ENCODE measurements at places on chromosomes 3 and 15.

- DNase-seq, result no peak
These were observed 53.1 kb upstream of the XCR1 start for GRCh38 chr3:46080124-46080968.

DNA sequence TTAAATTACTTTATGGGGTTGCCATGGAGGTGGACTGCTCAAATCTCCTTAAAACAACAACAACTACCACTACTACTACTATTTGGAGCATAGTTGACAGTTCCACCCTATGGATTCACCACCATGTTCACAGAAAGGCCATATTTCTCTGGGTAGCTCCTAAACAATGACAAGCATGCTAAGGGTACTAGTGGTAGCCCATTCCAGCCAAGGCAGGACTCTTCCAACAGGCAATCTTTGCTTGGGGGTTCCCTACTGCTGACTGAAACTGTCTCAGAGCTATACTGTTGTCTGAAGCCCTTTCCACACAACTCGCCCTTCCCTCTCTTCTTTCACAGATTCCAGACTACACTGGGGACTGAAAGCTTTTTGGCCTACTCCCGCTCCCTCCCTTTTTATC lies 68.9 kb downstream of the CYP19A1 start:
- DNase-seq, result no peak

DNA sequence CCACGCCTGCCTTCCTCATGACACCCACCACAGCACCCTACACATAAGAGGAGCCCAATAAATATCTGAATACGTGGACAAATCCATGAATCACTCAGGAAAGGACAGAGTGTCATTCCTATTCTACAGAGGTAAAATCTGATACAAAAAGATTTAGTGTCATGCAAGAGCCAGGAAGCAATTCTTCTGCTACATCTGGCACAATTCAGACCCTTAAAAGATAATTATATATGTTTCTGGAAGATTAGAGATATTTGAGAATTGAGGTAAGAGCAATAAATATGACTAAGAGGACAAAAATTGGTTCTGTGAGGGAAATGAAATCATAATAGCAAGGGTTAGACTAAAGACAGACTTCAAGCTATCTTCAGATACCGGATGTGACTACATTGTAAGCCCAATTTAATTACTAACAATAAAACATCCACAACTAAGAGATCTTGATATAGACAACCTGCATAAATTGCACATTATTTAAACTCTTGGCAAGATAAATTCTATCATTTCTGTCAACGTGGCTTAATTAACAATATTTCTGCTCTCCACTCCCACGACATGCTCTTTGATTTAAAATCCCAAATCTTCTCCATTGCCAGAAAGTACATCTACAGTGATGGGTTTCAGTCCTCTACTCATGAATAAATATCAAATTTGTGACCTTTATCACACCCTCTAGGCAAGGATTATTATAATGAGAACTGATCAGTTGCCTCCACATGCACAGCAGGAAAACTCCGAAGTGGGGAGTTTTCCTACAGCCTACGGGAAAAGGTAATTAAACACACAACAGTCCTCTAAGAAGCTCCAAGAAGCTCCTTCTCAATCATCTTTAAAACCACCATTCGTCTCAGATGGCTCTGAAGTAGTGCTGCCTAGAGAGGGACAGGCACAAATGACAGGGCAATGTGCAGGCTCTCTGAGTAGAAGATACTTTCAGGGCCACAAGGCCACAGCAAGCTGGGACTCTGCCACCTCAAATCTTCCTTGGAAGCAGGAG lies 32.6 kb downstream of the MB21D2 start:
- DNase-seq, result no peak

DNA sequence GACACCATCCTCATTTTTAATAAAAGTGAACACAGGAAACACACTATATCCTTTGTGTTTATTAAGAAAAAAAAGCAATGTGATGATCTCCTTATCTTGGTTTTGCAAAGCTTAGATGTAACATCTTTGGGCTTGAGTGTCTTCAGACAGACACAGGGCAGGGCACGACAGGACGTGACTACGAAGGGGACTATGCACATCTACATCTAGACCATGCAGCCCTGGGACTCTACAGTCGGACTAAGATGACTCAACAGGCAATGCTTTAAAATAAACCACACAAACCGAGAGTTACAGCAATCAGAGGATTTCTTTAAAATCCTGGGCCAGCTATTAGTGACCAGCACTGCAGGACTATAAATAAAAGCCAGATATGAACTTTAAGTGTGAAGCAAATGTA lies 22.8 kb upstream of the TM2D3 start:
- DNase-seq, result no peak

- peak; percentile 65 for DNase-seq
These were observed 44.5 kb downstream of the POC1A start for GRCh38 chr3:52109611-52110301.

GRCh38 chr3:191958980-191959671 lies 498.2 kb downstream of the PYDC2 start:
- no peak for DNase-seq

DNA sequence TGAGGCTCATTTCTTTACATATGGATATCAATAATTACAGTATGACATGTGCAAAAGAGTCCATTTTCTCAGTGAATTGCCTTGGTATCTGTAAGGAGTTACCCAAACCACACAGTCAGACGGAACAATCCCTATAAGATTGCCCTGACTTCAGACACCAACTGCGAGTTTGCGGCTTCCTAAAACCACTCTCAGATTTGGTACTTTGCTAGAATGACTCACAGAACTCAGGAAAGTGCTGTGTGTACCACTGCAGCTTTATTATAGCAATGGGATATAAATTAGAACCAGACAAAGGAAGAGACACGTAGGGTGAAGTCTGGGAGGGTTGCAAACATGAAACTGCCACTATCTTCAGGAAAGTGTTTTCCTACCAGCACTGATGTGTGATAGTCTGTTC lies 45.8 kb upstream of the ATP13A3 start:
- DNase-seq, result no peak

DNA sequence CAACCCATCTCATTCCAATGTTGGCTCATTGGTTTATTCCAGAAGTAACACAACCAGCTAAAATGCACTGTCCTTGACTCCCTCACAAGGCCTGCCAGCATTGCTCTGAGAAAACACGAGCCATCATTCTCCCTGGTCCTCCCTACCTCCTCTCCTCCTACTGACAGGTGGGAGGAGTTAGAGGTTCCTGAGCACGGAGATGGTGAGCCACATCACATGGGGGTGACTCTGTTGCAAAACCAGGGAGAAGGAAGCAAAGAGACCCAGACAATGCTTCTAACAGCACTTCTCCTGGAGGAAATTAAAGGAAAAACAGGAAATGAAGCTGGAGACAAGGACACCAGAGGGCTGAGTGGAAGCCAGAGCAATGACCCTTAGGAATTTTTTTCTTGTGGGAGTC lies 667.4 kb downstream of the NTRK3 start:
- DNase-seq, result no peak

DNA sequence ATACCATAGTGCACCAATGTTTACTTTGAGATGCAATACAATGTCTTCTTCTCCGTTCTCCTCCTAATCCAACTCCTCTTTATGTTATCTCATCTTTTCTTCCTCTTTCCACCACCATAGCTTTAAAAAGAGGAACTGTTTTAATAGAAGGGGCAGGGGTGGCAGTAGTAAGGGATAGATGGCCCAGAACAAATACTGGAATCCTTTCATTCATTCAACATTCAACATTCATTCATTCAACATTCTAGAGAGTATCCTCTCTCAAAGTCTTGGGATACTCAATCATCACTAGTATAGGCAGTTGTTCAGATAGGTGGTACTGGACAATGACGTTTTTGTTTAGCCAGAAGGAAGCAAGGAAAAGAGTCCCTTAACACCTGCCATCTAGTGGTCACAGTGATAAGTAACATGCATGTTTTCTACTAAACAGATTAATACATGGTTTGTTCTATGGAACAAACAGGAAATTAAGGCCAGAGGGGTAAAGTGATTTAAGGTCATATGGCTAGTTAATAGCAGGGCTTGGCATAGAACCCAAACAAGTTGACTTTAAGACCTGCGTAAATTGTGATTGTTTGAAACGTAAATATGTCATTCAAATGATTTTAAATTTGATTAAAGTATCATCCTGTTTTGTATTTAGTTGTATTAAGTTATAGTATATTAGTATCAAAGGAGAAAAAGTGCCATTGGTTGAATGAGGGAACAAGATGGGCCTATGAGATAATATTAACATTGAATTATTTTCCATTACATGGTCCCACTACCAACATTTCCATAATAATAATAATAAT lies 26.9 kb upstream of the EHHADH start:
- DNase-seq, result no peak

DNA sequence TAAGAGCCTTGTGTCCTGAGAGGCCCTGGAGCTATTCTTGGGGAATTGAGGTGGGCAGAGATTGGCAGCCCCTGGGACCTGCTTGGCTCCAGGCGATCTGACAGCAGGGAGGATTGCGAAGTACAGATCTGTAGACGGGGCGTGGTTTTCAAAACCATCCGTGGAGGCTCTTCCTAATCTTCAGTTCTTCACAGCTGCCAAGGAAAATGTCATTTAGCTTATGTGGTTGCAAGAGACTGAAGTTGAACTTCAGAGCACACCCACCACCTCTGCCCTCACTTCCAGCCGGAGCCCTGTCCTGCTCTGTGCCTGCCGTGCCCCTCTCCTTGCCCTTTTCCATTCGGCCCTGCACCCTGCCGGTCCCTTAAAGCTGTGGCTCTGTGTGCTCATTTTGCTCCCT lies 12.9 kb downstream of the NISCH start:
- DNase-seq, result peak; percentile 88

DNA sequence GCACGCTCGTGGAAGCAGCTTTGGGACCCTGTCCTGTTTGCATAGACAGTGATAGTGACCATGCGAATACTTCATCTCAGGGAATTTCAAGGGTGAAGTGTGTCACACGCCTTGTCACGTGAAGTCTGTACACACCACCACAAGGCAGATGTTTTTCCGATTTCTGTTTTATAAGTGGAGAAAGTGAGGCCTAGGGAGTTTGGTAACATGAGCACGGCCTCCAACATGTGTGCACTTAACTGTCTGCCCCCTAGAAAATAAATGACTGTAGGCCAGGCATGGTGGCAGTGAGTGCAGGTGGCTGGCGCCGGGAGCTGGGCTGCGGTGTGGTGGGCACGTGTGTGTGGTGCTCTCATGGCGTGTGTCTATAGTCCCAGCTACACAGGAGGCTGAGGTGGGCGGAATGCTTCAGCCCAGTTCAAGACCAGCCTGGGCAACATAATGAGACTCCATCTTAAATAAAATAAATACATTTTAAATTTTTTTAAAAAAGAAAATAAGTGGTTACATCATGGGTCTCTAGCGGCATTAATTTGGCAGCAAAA lies 42.0 kb downstream of the WHAMM start:
- no peak for DNase-seq

DNA sequence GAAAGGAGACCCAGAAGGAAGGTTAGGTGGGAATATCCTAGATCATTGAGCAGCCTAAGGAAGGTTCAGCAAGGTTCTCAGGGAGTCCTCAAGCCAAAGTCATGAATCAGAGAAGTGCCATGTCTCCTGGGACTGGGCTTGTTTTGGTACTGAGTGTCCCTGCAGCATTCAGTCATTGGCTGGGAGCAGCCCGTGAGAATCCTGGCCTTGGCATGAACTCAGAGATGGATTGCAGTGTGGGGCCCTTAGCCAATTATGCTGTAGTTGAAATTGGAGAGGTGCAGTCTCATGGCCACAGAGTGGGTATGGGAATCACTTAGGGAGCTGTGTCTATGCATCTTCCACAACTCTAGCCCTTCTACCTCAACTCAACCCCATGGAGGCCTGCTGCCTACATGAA lies 17.0 kb upstream of the PPM1L start:
- DNase-seq, result peak; percentile 21

GRCh38 chr15:37907136-37907535 lies 27.3 kb upstream of the TMCO5A start:
- no peak for DNase-seq

DNA sequence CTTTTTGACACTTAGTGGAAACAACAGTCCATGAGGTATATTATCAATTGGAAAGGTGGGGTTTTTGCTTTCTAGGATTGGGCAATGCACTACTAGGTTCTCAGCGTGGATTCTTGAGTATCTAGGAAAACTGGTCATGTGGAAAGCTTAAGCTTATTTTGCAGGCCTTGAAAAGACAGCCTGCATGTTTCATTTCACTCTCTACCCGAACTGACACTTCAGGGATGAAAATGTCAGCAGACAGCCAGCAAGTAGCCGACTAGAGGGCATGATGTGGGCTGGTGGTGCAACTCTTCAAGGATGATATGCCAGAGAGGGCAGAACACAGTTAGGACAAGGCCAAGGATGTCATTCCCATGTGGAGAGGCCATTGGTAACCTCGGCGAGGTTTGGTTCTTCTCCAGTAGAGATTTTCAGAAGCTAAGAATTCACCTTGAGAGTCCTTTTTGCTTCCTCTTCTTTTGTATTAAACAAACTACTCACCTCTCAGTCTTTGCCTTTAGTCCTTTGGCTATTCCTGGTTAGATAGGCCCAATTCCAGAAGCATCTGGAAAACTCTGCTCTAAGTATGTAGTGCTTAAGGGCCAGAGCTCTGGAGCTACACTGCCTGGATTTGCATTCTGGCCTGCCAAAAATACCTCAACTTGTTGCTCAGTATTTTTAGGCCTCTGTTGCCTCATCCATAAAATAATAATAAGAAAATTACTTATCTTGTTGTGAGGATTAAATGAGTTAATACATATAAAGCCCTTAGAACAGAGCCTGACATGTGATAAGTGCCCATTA lies 17.9 kb downstream of the LPP start:
- DNase-seq, result peak; percentile 35

DNA sequence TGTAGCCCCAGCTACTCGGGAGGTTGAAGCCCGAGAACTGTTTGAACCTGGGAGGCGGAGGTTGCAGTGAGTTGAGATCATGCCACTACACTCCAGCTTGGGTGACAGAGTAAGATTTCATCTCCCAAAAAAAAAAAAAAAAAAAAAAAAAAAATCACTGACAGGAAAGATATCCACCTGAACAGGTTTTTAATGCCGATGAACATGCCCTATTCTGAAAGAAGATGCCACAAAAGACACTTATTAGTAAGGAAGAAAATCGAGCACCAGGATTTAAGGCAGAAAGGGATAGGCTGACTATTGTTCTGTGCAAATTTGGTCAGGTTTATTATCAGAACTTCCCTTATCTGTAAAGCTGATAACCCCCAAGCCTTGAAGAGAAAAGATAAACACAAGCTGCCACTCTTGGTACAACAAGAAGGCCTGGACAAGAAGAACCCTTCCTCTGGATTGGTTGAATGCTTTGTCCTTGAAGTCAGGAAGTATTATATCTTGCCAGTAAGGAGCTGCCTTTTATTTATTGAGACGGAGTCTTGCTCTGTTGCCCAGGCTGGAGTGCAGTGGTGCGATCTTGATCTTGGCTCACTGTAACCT lies 2.7 kb upstream of the PARP16 start:
- DNase-seq, result no peak

- no peak for DNase-seq
These were observed 25.9 kb upstream of the UACA start for GRCh38 chr15:70789213-70789612.

DNA sequence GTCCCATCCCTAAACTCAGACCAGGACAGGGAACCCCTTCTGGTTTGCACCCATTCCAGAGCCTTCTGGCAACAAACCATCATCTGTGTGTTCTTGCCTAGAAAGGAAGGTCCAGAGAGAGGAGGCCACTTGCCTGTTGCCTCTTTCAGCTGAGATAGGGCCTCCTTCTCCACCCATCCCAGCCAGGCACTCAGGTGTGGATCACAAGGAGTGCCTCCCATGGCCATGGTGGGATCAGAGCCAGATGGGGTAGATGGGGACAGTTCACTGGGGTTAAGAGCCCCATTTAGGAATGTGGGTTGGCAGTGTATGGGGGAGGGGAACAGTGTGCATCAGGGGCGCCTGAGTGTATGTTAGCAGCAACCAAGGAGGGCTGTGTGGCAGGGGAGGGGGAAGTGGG lies 8.9 kb upstream of the CTDSPL start:
- no peak for DNase-seq
